ENCODE measurements at places on chromosomes 6 and 20. TPM values are rescaled to one million over a fixed set of nuclear protein-coding genes. Genes with fewer than 3 reads are reported as not detected.

SLC32A1 gene
- total RNA-seq: not detected

STAU1 gene
- total RNA-seq: 67.1 TPM

CFB gene
- 35.8 TPM for total RNA-seq

RAD21L1 gene
- not detected for total RNA-seq

TGIF2 gene
- 7.6 TPM for total RNA-seq

LY6G6C gene
- not detected for total RNA-seq

COL9A1 gene
- not detected for total RNA-seq

ACSS1 gene
- total RNA-seq: 12.2 TPM

PPP1R3D gene
- 7.2 TPM for total RNA-seq

TMEM217 gene
- total RNA-seq: 0.56 TPM

CCN6 gene
- total RNA-seq: not detected

SERPINB6 gene
- total RNA-seq: 90.7 TPM

IRF4 gene
- total RNA-seq: 2.7 TPM

POU5F1 gene
- not detected for total RNA-seq
